ENCODE measurements at places on chromosomes 5 and 9. TPM values are rescaled to one million over a fixed set of nuclear protein-coding genes. Genes with fewer than 3 reads are reported as not detected.

DNA sequence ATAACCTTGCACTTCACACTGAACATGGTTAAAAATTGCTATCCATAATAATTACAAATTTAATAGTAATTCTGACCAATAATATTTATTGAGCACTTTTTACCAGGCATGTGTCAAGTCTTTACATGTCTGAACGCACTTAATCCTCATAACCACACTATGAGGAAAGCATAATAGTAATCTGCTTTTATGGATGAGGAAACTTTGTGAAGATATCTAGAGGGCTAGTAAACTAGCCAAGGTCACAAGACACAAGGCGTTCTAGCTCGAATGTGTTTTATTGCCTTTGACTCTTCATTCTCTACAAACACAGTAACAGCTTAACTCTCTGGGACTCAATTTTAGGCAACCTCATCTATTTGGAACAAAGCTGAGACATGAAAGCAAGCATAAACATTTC is 205.1 kb downstream of the ARHGEF28 start:
- no peak for DNase-seq
- H3K27me3 ChIP-seq, result peaks cover 12% of the 10 kb centered on the region
- H3K36me3 ChIP-seq, result no peaks in the 10 kb centered on the region

GRCh38 chr5:54659700-54660131 is 142.2 kb downstream of the SNX18 start:
- no peaks in the 10 kb centered on the region for H3K36me3 ChIP-seq
- DNase-seq, result no peak
- no peaks in the 10 kb centered on the region for H3K27me3 ChIP-seq
- H3K27ac ChIP-seq, result no peak overlapping the region
- H3K4me1 ChIP-seq, result no peaks in the 10 kb centered on the region

GRCh38 chr5:149895416-149896345 is 48.9 kb downstream of the PDE6A start:
- DNase-seq, result peak; percentile 17
- H3K4me3 ChIP-seq, result no peak overlapping the region
- H3K27ac ChIP-seq, result no peak overlapping the region
- H3K4me1 ChIP-seq, result peaks cover 3% of the 10 kb centered on the region

- H3K36me3 ChIP-seq, result no peaks in the 10 kb centered on the region
- H3K27ac ChIP-seq, result no peak overlapping the region
- peaks cover 1% of the 10 kb centered on the region for H3K4me1 ChIP-seq
- H3K27me3 ChIP-seq, result peaks cover 16% of the 10 kb centered on the region
- no peak overlapping the region for H3K4me3 ChIP-seq
Observed at GRCh38 chr5:81401266-81401665, 7.3 kb upstream of the ACOT12 start.

DNA sequence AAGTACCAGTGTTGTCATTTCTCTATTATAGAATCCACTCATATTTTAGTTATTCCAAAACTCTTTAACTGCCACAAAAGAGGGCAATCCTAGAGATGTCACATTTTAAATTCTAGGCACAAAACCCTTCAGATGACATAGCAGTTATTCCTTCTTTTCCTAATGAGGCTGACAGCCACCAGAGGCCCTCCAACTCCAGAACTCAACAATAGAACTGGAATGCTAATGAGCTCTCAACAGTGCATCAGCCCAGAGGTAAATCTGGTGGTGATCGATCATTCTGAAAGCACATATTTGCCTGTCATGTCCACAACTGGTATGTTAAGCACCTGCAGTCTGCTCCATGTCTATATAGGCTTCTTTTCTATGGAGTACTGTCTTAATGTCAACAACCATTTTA is 40.2 kb upstream of the RAB3C start:
- DNase-seq, result no peak
- H3K36me3 ChIP-seq, result peaks cover 3% of the 10 kb centered on the region
- no peaks in the 10 kb centered on the region for H3K4me1 ChIP-seq
- peaks cover 7% of the 10 kb centered on the region for H3K27me3 ChIP-seq
- no peak overlapping the region for H3K27ac ChIP-seq
- no peak overlapping the region for H3K4me3 ChIP-seq

DNA sequence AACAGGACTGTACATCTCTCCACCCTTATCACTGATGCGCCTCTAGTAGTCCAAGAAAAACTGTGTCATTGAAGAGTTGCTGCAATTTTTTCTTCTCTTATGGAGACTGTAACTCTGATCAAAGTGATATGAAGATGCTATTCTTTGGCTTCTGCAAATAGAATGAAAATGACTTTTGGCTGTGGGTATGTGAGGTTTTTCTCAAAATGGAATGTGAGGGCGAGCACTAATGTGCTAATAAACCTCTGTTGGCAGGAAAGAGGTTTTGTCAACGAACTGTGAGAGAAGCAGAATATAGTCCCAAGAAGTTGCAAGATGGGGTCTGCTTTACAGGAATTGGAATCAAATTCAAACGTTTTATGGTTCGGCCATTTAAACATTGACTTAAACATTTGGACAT is 252.0 kb upstream of the GAS1 start:
- H3K36me3 ChIP-seq, result no peaks in the 10 kb centered on the region
- no peak for DNase-seq
- H3K4me3 ChIP-seq, result no peak overlapping the region
- peaks cover 34% of the 10 kb centered on the region for H3K27me3 ChIP-seq
- H3K4me1 ChIP-seq, result no peaks in the 10 kb centered on the region

The ADGRD2 gene
- total RNA-seq, result not detected

The GCNT4 gene
- 2.4 TPM for total RNA-seq

- H3K36me3 ChIP-seq, result no peaks in the 10 kb centered on the region
- no peak overlapping the region for H3K4me3 ChIP-seq
- no peaks in the 10 kb centered on the region for H3K4me1 ChIP-seq
- no peaks in the 10 kb centered on the region for H3K27me3 ChIP-seq
- DNase-seq, result no peak
Observed at GRCh38 chr5:125053179-125053578, 306.7 kb upstream of the ZNF608 start.

GRCh38 chr9:91659529-91660495 is 236.2 kb upstream of the NFIL3 start:
- no peaks in the 10 kb centered on the region for H3K36me3 ChIP-seq
- H3K4me1 ChIP-seq, result no peaks in the 10 kb centered on the region
- no peak overlapping the region for H3K27ac ChIP-seq
- peak; percentile 10 for DNase-seq

The NMUR2 gene
- not detected for total RNA-seq

GRCh38 chr9:104240890-104241289 is 146.8 kb downstream of the SMC2 start:
- H3K27me3 ChIP-seq, result no peaks in the 10 kb centered on the region
- H3K27ac ChIP-seq, result no peak overlapping the region
- no peaks in the 10 kb centered on the region for H3K36me3 ChIP-seq
- no peak for DNase-seq

The ECM2 gene
- total RNA-seq, result not detected

- peaks cover 3% of the 10 kb centered on the region for H3K36me3 ChIP-seq
- no peak overlapping the region for H3K27ac ChIP-seq
- peaks cover 26% of the 10 kb centered on the region for H3K4me1 ChIP-seq
- no peak for DNase-seq
- H3K4me3 ChIP-seq, result no peak overlapping the region
Observed at GRCh38 chr9:129069862-129070641, 10.9 kb upstream of the DOLPP1 start.

The SPATA31D4 gene
- not detected for total RNA-seq

DNA sequence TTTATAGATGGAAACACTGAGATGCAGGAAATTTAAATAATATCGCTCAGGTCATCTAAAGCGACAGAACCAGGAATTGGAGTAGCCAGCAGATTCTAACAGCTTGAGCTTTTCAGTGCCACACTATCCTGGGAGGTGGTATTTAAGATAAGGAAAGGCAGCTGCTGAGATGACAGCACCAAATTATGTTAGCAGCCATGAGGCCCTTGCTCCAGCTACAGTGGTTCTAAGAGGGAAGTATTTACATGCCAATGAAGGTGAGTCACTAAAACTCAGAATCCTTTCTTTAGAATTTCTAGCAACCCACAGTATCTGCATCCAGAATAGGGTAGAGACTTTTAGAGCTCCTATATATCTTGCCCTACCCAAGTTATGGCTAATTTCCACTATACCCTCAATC is 127.0 kb upstream of the VLDLR start:
- no peak for DNase-seq
- H3K27me3 ChIP-seq, result peaks cover 2% of the 10 kb centered on the region
- H3K4me3 ChIP-seq, result no peak overlapping the region
- no peaks in the 10 kb centered on the region for H3K36me3 ChIP-seq
- no peaks in the 10 kb centered on the region for H3K4me1 ChIP-seq

GRCh38 chr5:151675611-151676313 is 11.0 kb downstream of the SPARC start:
- H3K4me1 ChIP-seq, result peaks cover 3% of the 10 kb centered on the region
- no peaks in the 10 kb centered on the region for H3K27me3 ChIP-seq
- H3K4me3 ChIP-seq, result no peak overlapping the region
- no peak overlapping the region for H3K27ac ChIP-seq

All from activated naive CD4-positive, alpha-beta T cell treated with anti-CD3 and anti-CD28 coated beads for 36 hours (primary cell).